ENCODE measurements at places on chromosomes 4 and X.

DNA sequence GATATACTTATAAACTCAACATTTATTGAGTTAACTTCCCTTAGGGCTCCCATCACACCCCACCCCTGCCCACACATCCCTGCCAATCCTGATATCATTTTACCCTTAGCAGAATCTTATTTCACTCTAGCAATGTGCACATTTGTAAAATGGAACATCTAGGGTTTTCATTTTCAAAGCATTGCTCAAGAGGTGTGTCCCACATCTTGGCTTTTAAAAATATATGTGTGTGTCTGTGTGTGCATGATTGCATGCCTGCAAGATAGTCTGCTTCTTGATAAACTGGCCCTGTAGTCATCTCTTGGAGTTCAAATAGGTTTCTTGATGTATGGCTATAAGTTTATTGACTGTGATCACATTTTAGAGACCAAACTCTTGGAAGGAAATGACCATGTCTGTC is 26.4 kb upstream of the EGF start:
- DNase-seq = no peak

DNA sequence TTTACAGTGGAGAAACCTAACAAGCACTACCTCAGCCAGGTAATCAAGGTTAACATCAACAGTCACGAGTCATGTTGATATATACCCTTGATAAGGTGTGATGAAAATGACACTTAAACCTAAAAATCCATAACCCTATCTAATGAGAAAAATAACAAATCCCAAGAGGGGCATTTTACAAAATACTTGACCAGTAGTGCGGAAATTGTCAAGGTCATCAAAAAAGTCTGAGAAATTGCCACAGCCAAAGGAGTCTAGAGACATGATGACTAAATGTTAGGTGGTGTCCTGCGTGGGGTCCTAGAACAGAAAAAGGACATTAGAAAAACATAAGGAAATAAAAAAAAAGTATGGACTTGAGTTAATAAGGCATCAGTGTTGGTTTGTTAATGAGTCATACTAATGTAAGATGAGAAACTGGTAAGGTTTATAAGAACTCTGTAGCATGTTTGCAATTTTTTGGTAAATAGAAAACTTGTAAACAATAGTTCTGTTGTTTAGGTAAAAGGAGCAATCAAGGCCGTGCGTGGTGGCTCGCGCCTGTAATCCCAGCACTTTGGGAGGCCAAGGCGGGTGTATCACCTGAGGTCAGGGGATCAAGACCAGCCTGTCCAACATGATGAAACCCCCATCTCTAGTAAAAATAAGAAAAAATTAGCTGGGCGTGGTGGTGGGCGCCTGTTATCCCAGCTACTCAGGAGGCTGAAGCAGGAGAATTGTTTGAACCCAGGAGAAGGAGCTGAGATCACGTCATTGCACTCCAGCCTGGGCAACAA is 2.9 kb downstream of the RPL36A start:
- no peak for DNase-seq

GRCh38 chrX:70504772-70505450 is 60.3 kb downstream of the DLG3 start:
- DNase-seq = no peak

- DNase-seq = no peak
Measured at GRCh38 chr4:137531168-137531985, 917 bp downstream of the PCDH18 start.

GRCh38 chr4:36081185-36081584 is 163.1 kb downstream of the ARAP2 start:
- no peak for DNase-seq

DNA sequence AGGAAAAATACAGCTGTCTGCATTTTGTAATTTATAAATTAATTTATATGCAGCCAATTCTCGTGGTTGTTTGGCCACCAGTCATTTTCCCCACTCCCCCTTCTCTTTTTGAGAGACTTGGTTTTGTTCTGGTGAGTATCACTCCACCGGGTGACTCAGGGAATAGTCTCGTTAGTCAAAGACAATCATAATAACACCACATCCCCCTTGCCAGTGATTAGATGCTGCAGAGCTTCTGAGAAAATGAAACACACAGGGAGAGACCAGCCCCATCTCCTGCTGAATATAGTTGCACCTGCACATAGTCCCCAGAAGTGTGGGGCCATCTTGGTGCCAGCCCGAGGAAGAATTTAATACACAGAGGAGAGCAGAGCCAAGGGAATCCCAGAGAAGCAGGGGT is 8.0 kb upstream of the FNIP2 start:
- DNase-seq = no peak

DNA sequence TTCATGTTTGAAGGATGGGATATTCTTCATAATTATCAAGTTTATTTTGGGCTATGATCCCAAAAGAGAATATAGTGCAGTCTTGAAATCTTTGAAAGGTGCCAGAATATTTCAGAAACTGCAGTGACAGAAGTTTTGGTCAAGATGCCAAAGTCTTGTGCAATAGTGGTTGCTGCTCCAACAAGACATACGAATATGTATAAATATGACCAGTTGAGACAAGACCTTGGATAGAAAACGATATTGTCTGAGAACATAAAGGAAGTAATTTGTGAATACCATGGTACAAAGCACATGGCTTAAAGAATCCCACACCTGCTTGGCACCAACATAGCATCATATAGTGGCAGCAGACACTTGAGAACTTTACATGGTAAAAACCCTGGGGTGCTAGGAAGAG is 48.6 kb upstream of the AMELX start:
- no peak for DNase-seq

DNA sequence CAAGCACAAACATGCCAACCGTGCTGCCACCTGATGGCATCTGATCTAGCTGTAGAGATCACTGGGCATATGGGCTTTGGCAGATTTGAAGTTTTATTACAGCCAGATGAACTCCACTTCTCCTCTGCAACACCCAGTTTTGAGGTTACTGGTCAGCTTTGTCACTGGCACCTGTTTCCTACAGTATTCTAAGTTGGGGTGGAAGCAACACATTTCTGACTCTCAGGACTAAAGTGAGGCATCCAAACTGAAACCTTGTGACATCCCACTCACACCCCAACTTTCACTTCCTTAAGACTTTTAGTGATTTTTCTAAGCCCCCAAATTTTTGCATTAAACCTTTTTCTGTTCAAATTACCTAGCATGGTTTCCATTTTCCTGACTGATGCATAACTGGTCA is 115.1 kb upstream of the PCDH18 start:
- no peak for DNase-seq

GRCh38 chr4:5399790-5400421 is 308.5 kb downstream of the EVC2 start:
- DNase-seq = no peak

- DNase-seq = no peak
Measured at GRCh38 chr4:113548303-113548702, 213.2 kb downstream of the CAMK2D start.

GRCh38 chr4:153142700-153143438 is 61.4 kb upstream of the TRIM2 start:
- no peak for DNase-seq

DNA sequence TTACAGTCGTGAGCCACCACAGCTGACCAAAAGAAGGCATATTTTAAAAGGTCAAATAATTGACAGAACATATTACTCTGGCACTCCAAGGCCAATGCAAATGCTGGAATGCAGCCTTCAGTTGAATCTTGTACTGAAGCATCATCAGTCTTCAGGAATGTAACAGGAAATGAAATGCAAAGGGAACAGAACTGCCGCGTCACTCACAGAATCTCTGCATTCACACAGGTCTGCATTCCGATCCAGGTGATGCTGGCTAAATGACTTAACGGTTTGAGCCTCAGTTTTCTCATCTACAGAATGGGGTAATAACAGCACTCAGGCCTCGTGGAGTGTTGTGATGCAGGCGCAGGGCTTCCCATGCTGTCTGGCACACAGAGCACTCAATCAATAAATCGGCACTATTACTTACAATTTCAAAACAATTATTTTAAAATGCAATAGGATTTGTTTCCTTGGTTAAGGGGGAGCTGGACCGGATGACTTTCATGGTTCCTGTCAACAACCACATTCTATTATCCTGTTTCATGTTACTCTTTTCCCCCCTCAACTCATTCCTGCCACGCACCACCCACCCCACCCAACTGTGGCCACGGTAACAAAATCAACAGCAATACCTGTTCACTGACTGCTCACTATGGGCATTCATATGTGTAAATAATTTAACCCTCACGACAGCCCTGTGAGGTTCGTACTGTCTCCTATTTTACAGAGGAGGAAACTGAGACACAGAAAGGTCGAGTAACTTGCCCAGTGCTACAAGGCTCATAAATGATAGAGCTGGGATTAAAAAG is 32.4 kb downstream of the IGFBP7 start:
- DNase-seq = no peak

- DNase-seq = no peak
Measured at GRCh38 chrX:101764538-101764937, 104.9 kb upstream of the ARMCX2 start.

GRCh38 chr4:164508771-164509170 is 245.2 kb upstream of the SMIM31 start:
- DNase-seq = no peak

Measured in AG09309 (cell line).